ENCODE measurements at places on chromosomes 16 and 17.

DNA sequence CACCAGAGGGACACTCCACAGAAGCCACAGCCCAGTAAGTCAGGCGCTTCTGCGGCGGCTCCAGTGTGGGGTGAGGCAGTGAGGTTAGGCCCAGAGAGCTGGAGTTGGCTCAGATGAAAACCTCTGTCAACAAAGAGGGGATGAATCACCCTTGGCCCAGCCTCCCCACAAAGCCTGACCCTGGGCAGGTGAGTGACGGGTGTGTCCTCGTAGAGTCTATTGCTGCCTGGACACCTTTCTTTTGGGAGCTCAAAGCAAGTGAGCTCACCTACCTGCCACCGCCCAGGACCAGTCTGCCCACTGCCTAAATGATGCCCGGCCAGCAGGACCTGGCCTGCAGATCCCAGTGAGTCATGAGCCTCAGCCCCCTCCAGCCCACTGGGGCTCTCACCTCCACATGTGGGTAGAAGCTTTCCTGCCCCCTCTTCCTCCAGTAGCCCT lies 24.9 kb upstream of the DBNDD1 start:
- DNase-seq: no peak

- DNase-seq: no peak
Measured at GRCh38 chr16:72287649-72288048, 115.7 kb upstream of the PMFBP1 start.

DNA sequence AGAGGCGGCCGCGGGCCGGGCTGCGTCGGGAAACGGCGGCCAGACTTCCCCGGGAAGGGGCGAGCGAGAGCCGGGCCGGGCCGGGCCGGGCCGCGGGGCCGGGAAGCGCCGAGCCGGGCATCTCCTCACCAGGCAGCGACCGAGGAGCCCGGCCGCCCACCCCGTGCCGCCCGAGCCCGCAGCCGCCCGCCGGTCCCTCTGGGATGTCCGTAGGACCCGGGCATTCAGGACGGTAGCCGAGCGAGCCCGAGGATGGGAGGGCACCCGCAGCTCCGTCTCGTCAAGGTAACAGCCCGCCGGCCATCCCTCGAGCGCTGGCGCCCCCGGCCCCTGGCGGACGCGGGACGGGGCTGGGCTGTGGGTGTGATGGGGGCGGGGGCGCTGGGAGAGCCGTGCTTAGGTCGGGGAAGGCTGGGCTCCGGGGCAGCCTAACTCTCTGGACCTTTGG lies at the start of gene CRHR1:
Gene CRHR1 (plus strand): TSS at position 28 of the 448 bp plus-strand sequence. CDS start 225 bp downstream, at position 253.
- no peak for DNase-seq

- peak; percentile 6 for DNase-seq
Measured at GRCh38 chr17:39150104-39150634, 1.3 kb downstream of the PLXDC1 start.

DNA sequence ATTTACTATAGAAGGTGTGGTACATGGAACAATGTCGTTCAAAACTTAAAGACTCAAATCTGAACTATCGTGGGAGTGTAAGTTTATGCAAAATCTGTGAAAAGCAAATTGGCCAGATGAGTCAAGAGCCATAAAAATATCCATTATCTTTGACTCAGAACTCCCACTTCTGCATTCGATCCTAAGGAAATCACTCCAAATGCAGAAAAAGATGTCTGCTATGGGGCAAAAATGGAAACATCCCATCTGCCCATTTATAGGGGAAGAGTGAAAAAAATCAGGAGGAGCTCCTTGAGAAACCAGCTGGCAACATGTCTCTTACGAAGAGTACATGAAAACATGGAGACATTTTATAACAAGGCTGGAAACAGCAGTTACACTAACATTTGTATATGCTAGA lies 43.6 kb upstream of the CCDC182 start:
- DNase-seq: no peak

DNA sequence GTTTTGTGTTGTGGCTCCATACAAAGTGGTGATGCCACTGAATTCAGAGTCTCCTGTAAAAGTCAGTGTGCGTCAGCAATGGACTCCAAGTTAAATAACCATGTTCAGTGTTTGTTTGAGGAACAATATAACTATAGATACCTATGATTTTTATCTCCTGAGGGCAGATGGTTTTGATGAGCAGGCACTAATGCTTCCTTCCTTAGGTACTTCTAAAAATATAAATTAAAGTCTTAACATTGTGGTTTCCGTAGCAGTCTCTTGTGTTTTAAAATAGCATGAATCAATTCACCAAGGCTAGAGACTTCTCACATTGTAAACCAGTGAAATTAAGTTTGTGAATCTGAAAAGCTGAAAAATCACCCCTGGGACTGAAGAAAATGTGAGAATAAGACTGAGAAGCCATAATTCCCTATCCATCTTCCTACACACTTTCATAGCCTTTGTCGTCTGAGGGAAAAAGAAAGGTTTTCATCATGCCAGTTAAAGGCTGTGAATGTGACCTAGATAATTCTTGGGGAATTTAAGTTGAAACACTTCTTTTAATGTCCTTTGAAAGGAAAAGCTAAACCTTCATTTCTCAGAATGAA lies 1502.9 kb downstream of the CDH11 start:
- DNase-seq: no peak

DNA sequence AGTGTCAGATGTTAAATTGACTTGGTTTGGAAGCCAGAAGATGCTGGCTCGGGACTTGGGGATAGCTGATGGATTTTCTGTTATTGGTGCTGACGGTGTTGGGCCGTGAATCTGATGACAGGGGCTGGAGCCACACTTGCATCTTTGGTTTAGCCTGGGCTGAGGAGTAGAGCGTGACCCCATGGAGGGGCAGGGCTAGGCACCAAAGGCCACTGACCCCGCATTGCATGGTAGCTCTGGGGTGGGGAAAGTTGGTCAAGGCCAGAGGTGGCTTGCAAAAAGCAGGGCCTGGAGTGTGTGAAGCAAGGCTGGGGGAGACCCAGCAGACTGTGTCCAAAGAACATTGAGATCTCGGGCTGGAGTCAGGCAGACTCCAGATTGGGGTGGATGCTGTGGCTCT lies 25.3 kb downstream of the WSCD1 start:
- no peak for DNase-seq

Measured in stimulated activated CD4-positive, alpha-beta T cell treated with anti-CD3 and anti-CD28 coated beads, Interleukin-4, amount 100 ng/mL, for 1 hour (primary cell).